Cerebellar cortex (tissue), 1 donor: ENCODE measurements at places on chromosomes 4 and X.

DNA sequence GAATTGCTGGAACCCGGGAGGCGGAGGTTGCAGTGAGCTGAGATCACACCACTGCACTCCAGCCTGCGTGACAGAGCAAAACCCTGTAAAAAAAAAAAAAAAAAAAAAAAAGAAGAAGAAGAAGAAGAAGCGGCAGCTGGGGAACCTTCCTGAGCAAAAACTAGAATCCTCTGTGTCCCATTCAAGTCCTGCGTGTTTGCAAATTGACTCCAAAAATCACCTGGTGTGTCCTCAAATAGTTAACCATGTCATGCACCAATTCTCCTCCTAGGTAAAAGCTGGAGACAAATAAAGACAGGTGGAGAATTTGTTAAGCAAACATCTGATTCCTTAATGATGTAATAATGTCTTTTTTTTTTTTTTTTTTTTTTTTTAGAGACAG is 31.9 kb upstream of the ASMTL start:
- DNase-seq: no peak

DNA sequence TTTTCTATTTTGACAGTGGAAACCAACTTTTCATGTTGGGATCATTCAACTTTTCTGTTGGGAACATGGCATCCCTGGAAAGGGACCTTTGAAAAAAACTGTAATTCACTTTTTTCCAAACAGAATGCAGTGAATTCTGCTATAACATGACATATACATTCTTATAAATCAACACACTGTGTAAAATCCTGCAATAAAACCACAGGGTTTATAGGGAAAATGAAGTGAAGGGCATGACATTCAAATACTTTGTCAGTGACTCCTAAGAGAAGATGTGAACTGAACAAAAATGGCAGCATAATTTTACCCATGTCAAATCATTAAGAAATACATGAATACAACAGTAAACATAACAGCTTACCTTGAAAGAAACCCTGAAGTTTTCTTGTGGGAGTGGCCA is 264.5 kb upstream of the ANKRD50 start:
- no peak for DNase-seq

GRCh38 chr4:5940470-5941203 is 47.8 kb upstream of the CRMP1 start:
- no peak for DNase-seq

- DNase-seq: no peak
Measured at GRCh38 chr4:99591757-99592156, 17.1 kb downstream of the MTTP start.
